ENCODE measurements at places on chromosomes 3 and 15.

DNA sequence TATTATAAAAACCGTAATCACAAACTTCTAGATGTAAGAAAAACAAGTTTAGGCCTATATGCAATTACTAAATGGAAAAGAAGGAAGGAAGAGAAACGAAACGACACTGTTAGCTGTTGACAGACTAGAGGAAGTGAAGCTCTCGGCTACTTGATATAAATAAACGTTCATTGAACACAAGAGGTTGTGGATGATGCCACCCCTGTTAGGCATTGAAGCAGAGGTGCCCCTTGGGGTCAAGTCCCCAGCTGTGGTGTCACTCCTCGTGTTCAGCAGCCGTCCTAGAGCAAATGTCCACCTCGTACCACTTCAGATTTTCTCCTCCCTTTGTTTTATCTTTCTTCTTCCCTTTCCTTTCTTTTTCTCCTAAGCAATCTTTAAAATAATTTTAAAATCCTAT lies 146.5 kb upstream of the UBE2E1 start:
- no peak for DNase-seq

DNA sequence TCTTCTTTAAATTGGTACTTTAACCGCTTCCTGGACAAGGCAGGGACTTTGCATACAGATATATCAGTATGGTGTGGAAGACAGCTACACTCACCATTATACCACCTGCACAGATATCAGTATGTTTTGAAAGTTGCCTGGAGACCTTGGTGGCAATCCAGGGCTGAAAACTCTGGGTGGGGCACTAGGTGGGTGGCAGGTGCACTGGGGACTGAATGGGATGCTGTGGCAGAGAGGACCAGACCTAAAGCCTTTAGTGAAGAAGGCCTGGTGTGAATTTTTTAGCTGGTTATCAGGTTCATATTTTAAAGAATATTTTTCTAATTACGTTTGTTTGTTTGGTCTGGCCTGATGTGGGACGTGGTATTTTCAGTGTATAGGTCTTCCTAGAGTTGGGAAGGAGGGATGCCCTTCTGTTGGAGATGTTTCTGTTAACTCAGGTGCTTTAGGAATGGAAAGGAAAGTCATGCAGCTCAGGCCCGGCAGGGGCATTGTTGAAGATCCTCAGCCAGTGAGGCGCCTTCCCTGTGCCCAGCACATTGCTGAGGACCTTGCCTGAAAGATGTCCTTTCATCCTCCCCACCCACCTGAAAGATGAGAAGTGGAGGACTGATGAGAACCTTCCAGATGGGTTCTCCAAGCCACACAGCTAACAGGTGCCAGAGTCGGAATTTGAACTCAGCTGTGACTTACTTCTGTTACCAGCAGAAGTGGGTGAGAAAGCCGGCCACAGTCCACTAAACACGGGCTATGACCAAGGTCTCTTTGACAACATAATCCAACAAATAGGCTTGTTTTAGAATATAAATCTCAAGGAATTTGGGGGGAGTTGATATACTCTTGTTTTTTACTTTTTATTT lies 77.3 kb downstream of the APBA2 start:
- DNase-seq = no peak

DNA sequence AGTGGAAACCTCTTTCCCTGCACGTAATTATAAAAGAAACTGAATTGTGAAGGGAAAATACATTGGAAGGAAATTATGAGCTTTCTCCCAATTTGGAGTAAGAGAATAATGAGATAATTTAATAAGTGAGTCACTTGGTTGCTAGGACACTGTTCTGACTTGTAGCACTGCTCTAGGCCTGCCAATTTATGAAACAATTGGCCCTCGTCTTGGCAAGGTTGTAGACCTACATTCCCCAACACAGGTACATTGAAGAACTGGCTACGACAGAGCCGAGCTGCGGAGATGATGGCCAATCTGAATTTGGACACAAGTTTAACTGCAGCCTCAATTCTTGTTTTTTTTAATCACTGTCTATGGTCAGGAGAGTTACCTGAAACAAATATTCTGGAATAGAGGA lies 674.1 kb downstream of the MECOM start:
- DNase-seq = no peak

DNA sequence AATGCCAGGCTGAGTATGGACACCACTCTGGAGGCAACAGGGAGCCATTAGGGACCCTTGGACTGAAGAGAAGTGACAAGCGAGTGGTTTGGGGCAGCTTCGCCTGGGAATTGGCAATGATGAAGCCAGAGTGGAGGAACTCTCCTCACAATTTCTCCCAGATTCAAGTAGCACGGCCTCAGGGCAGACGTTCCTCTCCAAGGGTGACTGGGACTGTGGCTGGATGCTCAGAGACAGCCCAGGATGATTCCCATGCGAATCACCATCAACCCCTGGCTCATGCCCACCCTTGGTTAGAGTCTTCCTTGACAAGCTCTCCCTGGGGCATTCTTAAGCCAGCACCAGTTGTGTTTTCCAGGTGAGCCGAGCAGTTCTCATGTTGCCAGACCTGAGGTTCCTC lies 16.3 kb upstream of the DOCK3 start:
- DNase-seq = no peak

- no peak for DNase-seq
Measured at GRCh38 chr3:48562367-48563095, 1.1 kb downstream of the UCN2 start.

DNA sequence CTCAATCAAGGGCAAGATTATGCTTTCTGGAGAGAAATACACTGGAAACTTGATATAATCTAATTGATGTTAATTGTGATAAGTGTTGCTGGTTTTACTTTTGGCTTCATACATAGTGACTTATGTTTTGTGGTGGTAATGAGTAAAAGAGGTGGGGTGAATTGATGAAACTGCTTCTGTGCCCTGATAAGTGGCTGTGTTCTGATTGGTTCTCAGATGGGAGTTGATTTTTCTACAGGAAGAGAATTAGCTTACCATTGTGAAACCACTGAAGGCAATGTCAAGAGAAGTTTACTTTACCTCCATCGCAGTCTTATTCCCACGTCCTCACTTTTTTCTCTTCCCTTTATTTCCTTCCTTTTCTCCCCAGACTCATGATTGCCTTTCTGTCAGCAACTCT lies 23.8 kb downstream of the TMEM45A start:
- no peak for DNase-seq

- peak; percentile 68 for DNase-seq
Measured at GRCh38 chr15:67080900-67081431, 15.6 kb downstream of the SMAD3 start.

DNA sequence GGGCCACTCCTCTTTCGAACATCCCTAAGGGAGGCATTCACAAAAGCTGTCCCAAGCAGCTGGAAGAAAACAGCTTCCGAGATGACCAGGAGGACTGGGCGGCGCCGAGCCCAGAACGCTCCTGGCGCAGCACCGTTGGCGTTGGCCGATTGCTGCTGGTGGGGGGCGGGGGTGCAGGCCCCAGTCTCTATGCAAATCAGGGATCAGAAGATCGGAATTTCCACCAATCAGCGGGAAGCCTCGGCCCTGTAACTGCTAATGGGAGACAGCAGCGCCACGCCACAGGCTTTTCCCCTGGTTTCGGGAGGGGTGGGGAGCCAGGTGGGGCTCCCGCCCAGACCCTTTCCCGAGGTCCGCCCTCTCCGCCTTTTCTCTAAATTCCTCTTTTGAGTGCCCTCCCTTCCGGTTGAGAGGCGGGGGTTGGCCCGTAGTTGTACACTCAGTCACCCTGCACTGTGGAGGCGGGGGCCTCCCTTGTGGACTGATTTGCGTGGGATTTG lies 27.0 kb downstream of the HMCES start:
- DNase-seq = peak; percentile 30

- no peak for DNase-seq
Measured at GRCh38 chr3:127911421-127911931, 3.6 kb upstream of the KBTBD12 start.

- DNase-seq = no peak
Measured at GRCh38 chr3:101643861-101644613, 32.9 kb downstream of the ZBTB11 start.

DNA sequence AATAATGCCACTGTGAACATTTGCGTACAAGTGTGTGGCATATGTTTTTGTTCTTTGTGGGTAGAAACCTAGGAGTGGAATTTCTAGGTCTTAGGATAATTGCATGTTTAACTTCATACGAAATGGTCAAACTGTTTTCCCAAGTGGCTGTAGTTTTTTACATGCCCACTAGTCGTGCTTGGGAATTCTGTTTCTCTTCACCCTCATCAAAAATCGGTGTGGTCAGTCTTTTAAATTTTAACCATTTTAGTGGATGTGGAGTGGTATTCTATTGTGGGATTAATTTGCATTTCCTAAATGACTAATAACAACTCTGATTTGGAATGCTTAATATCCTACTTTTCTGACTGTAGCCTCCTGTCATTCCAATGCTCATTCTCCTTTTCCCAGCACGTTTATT lies 27.6 kb downstream of the ZFAND6 start:
- DNase-seq = no peak

DNA sequence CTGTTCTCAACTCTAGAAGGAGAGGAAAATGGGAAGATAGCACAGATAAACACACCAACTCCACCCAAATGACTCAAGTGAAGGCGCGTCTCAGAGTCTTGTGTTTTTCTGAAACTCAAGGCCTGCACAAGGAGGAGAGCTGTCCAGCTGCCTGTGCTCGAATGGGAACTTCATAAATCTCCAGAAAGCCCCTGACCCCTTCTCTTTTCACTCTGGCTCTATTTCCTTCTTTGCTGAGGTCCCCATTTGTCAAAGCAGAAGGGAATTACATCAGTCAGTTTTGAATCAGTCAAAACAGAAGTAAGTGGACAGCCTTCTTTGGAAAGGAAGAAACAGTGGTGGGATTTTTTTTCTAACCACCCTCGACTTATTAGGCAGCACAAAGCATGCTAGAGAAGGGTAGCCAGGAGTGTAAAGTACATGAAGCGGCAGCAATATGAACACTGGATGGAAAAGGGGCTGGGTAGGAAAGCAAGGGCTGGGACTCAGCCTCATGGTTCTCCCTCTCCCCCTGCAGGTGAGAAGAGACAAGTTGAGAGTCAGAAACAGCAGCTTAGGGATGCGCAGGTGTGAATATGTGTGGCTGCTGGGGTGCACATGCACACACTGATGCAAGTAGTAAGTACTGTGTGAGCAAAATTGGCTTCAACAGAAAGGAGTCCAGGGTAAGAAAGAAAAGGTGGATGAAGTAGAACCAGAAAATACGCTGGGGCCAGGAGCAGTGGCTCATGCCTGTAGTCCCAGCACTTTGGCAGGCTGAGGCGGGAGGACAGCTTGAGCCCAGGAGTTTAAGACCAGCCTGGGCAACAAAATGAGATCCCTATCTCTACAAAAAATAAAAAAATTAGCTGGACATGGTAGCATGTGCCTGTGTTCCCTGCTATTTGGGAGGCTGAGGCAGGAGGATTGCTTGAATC lies 36.6 kb upstream of the MAGEF1 start:
- DNase-seq = no peak

- no peak for DNase-seq
Measured at GRCh38 chr3:136790786-136791185, 28.1 kb upstream of the SLC35G2 start.

- no peak for DNase-seq
Measured at GRCh38 chr15:52257734-52258062, 37.9 kb downstream of the MYO5C start.

GRCh38 chr3:59016930-59017616 lies 32.8 kb downstream of the CFAP20DC start:
- no peak for DNase-seq

GRCh38 chr3:13064159-13064868 lies 8.9 kb downstream of the IQSEC1 start:
- no peak for DNase-seq

DNA sequence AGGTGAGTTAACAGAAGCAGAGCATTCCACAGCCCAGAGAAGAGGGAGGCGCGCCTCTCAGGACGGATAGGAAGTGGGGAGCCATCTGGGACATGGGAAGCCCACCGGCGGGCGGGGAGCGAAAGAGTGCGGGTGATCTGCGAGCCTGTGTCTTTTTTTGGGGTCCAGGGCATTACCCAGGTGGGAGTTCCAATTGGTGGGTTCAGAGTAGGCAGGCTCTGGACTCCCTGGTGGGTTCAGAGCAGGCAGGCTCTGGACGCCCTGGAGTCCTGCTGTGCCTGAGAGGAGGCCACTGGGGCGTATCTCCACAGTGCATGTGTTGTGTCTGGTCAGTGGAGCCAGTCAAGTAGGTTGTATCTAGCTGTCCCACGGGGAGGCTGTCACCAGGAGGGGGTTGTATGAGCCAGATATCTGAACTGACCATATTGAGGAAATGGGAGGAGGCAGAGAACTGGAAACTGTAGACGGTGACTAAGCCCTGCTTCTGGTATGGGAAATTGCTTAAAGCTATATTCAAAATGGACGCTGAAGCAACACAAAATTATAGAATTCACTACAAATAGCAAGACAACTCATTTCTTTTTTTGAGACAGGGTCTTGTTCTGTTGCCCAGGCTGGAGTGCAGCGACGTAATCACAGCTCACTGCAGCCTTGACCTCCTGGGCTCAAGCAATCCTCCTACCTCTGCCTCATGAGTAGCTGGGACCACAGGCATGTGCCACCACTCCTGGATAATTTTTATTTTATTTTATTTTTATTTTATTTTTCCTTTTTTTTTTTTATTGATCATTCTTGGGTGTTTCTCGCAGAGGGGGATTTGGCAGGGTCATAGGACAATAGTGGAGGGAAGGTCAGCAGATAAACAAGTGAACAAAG lies 34.5 kb upstream of the CHST2 start:
- no peak for DNase-seq

DNA sequence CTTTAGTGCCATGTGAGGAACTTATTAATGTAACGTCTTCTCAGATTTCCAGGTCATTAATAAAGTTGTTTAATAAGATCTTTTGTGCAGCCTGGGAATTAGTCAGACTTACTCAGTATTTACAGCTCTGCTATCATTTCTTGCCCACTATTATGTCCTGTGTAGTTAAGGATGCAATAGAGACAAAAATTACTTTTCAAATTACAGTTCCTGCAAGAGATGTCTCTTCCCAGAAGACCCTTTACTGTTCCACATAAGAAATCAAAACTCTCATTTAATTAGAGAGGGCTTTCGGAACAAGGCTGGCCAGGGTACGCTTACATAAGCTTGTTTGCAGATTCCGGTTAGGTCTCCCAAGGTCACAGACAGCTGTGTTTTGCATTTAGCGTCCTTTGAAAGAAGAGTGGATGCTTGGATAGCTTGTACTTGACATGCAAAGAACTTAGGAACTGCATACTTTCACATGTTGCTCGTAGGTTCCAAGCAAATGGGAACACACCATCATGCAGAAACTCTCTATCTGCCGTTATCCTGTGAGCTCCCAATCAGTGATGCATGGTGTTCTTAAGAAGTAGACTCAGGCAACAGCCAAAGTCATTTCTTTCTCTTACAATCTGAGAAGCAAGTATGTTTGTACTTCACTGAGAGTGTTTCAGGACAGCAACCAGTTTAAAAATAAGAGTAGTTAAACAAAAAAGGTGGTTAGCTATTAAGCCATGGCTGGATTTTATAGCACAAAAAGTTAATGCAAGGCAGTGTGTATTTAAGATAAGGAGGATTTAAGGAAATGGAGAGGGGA lies 37.4 kb downstream of the FILIP1L start:
- no peak for DNase-seq

All from activated naive CD4-positive, alpha-beta T cell treated with anti-CD3 and anti-CD28 coated beads, Interleukin-2, amount 50 U/mL, for 16 hours (primary cell).